ENCODE measurements at places on chromosomes 2 and 18.

DNA sequence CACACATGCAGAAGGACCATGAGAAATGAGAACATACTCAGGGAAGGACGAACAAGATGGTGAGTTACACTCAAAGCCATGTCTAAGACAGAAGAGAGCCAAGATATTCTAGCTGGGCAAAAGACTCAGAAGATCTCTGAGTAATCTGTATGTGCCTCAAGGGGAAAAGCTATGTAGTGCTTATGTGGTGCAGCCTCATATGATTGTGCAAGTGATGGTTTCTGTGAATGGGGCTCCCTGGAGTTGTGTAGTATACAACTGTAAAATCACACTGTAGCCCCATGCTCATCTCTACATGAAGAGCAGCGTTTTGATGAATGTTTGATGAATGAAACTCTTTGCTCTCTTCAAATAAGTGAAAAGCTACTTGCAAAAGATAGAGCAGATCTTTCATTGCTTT lies 57.5 kb downstream of the OSR1 start:
- DNase-seq, result no peak

DNA sequence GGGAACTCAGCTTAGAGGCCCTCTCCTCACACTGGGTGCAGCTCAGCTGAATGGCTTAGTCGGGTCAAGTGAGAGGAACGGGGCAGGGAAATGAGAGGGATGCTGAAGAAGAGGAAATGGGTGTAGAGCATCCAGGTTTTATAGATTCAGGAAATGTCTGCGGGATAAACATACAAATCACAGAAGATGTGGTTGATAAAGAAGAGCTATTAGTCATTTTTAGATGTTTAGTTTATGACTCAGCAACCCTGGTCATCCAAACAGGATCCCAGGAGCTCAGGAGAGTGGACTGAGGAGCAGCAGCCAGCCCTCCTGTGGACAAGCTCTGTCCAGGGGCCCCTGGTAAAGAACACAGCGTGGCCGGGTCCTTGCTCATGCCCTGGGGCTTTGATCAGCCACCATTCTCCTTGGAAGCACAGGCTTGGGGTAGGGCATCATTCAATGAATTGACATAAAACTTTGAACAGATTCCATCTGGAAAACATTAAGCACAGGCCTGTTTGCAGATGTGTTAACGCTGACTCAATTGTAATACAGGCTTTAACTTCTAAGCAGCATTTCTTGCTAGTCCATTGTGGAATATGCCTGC lies 83.0 kb downstream of the NPAS2 start:
- DNase-seq, result peak; percentile 76

GRCh38 chr18:55251254-55251971 lies 292.2 kb upstream of the CCDC68 start:
- no peak for DNase-seq

DNA sequence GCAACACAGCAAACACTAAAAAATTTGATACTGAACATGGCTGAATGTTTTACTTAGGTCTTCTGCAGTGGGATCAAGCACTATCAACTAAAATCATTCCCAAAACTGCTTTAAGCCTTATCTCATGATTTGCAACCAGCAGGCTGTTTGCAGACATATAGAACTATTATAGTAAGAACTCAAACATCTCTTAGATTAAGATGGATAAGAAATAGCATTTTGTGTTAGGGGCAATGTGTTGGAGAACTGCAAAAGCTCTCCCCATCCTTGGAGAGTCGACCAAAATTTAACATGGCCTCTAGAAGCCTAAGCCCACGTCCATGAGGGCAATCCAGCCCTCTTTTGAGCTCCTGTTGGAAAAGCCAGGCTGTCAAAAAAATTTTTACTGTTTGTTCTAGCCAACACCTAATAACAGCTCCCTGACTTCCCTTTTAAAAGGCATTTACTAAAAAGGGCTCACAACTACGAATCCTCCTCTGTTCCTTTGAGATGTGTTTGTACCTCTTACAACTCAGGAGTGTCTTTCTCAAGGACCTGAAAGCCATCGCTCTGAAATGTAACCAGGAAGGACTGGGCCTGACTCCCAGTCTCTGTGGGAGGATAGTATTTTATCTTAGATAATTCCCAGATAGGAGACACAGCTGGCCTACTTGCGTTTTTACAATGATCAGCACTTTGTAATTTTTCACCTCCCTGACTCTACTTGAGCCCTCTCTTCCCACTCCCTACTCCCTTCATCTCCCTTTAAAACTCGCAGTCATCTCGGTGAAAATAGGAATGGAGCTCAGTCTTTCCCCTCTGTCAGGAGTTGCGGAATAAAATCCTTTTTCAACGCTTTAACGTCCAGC lies 1.4 kb downstream of the KRCC1 start:
- no peak for DNase-seq

DNA sequence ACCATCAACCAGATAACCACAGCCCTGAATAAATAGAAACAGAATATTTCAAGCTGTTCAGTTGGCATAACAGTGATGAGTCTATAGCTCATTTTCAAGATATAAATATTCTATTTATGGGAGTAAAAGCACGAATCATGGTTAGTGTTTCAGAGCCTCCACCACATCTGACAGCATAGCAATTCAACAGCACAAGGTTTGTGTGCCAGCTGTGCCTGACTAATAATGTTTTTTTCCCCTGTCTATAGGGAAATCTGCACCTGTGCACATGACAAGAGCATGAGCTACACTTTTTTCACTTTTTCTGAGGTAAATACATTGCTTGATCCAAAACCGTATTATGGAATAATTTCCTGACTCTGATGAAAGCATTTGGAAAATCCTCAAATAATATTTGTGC lies 251.3 kb downstream of the RPIA start:
- DNase-seq, result no peak

GRCh38 chr2:98936353-98937351 lies 627 bp upstream of the CRACDL start:
- no peak for DNase-seq

DNA sequence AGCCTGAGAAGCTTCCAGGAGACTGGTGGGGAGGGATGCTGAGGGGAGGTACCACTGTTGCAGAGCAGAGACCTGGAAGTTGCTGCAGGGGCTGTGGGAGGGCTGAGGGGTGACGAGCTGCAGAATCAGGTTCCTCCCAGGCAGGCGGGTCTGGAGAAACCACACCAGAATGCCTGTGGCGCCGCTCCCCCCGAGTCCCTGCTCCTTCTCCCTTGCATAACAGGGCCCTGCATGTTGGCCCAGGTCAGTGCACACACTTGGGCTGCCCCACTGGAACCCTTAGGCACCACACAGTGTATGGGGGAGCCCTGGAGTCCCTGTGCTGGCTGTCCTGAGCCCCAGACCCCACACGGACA lies 60.4 kb downstream of the ARL4C start:
- DNase-seq, result no peak

DNA sequence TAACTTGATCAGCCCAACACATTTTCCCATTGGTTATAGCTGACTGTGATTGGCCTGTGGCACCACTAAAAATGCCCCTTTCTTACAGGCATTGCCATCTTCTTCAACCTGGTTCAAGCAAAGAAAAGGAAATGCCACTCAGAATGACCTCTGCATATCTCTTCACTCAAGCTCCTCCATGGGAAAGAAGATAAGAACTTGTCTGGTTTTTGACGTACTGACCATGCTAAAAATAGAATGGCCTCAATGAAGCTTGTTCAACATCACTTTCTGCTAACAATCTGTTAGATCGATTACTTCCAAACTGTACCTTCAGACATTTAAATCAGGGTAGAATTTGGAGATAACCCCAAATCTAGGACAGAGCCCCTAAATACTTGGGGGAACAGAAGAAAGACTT lies 109.5 kb downstream of the CABYR start:
- no peak for DNase-seq

DNA sequence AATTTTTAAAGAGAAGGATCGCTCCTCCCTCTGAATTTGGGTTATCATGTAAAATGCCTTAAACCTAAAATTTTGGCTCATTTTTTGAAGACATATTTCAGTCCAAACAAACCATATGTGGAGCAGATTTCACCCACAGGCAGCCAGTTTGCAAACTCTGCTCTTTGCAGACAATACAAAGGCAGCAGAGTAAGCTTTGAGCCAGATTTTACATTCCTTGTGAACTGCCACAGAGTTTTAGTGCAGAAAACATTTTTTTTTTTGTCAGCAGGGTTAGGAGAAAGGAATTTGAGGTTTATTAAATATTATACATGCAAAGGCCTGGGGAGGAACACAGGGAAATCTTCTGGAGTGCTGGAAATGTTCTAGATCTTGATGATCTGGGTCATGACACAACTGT lies 171.9 kb upstream of the FN1 start:
- no peak for DNase-seq

- DNase-seq, result peak; percentile 34
Observed at GRCh38 chr18:23710068-23710527, 20.8 kb downstream of the LAMA3 start.

DNA sequence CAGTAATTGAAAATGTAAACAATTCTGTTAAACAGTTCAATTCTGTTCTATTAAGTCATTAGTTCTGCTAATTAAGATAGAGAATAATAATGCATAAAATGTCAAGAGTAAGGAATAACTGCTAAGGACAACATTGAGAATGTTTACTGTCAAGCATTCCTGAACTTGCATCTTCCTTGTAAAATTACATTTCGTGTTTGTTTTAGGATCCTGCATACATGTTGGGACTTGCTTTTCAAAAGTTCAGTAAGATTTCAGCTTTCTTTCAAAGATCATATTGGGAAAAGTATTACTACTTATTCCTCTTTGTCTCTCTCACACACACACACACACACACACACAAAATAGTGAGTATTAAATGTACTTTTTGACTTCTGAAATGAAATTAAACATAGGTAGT lies 20.5 kb downstream of the DYNC1I2 start:
- no peak for DNase-seq

GRCh38 chr2:19933351-19933981 lies 31.7 kb upstream of the TTC32 start:
- peak; percentile 89 for DNase-seq

DNA sequence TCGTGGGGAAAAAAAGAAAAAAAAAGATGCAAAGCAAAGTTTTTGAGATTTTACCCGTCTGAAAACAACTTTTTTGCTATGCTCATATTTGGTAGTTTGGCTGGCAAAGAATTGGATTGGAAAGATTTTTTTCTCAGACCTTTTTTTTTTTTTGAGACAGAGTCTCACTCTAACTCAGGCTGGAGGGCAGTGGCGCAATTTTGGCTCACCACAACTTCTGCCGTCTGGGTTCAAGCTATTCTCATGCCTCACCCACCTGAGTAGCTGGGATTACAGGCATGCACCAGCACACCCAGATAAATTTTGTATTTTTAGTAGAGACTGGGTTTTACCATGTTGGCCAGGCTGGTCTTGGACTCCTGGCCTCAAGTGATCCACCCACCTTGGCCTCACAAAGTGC lies 56.3 kb upstream of the TANC1 start:
- no peak for DNase-seq

GRCh38 chr2:129606496-129607270 lies 372.8 kb upstream of the RAB6C start:
- no peak for DNase-seq

GRCh38 chr2:66446941-66447340 lies 12.0 kb downstream of the MEIS1 start:
- no peak for DNase-seq

GRCh38 chr2:13666582-13667414 lies 950.1 kb downstream of the TRIB2 start:
- no peak for DNase-seq

- no peak for DNase-seq
Observed at GRCh38 chr2:27174638-27175037, 25.8 kb downstream of the TCF23 start.

DNA sequence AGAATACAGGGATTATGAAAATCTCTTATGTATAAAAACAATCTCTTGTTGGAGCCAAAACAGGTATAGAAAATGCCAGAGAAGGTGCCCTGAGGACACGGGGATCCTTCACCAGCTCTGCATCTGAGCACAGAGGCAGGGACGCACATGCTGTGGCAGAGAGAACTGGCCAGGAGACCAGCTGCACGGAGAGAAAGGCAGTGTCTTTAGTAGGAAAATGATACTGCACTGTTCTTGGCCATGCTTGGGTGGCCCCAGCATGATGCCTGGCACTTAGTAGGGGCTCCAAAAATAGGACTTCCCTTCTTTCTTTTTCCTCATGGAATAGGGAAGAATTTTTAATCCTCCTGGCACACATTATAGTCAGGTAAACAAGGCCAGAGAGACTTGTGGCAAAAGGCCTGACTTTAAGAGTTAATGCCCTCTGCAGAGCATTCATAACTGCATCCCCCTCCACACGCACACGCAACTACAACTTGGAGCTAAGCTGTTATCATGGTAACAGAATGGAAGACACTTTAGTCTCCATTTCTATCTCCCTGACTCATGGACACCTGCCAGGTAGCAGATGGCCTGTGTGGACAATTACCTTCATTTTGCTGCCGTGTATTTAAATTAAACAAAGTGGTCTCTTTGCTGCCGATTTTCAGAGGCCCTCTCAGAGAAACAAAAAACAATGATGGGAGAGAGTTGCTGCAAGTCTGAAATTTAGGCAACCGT lies 59.7 kb upstream of the DNMT3A start:
- no peak for DNase-seq

DNA sequence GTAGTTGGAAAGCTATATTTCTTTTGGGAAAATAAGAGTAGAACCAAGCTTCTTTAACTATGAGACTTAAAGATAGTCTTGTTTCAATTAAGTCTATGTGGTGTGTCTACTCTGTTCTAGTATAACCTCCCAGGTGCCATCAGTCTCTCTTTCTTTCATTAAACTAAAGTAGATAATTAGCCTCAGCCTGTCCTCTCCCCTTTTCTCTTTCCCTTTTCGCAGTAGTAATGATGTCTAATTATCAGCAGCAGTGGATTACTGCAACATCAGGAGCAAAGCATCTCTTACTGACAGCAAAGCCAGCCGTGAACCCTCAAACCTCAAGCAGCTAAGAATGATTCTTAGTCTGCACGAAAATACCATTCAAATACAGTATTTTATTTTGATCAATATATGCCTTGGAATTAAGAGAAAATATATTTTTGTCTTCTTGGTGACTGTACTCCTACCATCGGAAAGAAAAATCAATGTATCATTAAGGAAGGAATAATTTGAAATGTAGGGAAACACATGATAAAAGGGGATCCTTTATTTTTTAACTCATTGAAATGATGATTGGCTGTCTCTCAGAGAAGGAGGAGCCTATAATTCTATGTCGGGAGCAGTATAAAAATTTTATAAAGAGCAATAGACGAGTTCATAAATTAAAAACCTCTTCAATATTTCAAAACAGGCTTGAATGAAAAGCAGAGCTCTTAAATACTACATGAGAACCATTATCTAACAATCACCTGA lies 4.5 kb downstream of the NOL4 start:
- DNase-seq, result no peak

DNA sequence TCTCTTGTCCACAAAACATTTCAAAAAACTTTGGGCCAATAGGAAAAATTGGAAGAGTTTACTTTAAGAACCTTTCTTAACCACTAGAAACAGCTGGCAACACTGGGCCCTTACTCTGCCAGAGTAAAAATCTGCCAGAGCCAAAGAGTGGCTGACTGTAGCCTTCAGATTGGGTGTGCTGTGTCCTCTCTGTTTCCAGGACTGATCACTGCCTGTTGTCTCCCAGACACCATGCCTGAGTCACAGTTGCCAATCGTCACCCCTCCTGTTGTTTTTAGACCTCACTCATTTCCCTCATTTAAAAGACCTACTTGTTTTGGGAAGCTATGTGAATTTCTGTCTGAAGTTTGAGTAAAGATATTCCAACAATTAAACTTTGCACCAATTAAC lies 159.1 kb downstream of the PPP1R1C start:
- DNase-seq, result no peak

GRCh38 chr2:62293490-62294271 lies 97.8 kb downstream of the B3GNT2 start:
- peak; percentile 93 for DNase-seq

Data from kidney glomerular epithelial cell (primary cell).